ENCODE measurements at places on chromosomes 4 and X.
A peak's percentile ranks its signal among the peaks of the same experiment; 100 is the strongest.

GRCh38 chrX:11321986-11322385 is 28.8 kb downstream of the AMELX start:
- DNase-seq, result no peak

GRCh38 chr4:108620101-108620932 is at the start of gene RPL34:
RPL34 (plus strand) TSS chr4:108620576; CDS start chr4:108621960, 1,384 bp downstream.
- DNase-seq, result peak; percentile 99

DNA sequence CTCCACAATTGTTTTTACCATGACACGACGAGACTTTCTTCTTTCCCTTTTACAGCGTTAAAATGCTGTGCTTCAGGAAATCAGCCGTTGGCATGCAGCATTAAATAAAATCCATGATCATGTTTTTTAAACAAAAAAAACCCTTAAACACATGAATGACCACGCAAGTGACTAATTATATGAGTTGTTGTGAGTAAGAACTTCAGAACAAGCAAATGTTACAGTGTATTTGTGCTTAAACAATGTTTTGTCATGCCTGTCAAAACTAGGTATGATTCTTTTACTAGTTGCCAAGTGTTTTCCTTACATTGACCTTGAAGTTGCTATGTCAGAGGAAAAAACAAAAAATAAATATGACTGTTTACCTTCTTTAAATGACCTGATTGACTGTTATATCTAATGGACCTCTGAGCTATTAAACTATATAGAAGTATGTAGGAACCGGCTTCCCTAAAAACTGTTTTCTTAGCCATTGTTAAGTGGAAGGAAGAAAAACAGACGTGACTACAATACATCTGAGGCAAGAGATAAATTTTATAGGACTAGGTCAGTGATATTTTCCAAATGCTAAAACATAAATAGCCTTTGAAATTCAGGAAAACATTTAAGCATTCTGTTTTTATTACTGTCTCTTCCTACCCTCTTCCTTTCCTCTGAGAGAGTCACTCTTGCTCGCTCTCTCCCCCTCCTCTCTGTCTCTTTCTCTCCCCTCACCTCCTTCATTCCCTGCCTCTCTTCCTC is 197.1 kb downstream of the PALLD start:
- no peak for DNase-seq

GRCh38 chr4:151322570-151322969 is 2.8 kb downstream of the SH3D19 start:
- peak; percentile 31 for DNase-seq

DNA sequence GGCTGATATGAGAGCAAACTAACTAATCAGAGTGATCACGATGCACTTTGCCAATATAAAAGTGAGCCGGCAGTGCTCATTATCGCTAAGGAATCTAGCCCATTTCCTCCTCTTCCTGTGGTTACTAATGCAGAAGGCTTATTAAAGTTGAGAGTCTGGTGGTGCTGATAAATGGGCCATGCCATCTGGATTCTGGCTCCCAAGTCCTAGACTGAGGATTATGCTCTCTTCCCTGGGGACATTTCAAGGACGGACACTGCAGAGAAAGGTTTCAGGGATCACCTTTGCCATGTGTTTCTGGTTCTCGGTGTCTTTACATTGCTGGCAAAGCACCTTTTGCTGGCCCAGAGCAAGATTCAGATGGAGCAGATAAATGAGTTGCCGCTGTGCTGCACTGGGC is 85.3 kb downstream of the RTL5 start:
- no peak for DNase-seq

GRCh38 chr4:56701161-56701480 is 20.0 kb upstream of the HOPX start:
- no peak for DNase-seq

DNA sequence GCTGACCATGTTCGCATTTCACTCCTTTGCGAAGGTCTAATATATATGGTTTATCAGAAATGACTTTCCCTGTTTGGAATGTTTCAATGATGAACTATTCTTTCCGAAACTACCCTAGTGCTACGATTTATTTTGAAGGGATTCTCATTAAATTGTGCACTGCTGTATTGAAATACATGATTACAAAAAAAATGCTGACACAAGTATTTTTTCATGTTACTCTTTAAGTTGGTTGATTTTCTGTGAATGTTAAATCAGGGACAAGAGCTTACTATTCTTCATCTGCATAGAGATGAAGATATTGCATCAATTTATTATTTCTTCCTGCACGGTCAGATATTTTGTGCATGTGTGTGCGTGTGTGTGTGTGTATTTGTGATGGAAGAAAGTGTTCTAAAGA is 731.5 kb upstream of the AGA start:
- DNase-seq, result no peak

GRCh38 chrX:55796496-55796895 is 78.9 kb downstream of the RRAGB start:
- no peak for DNase-seq

GRCh38 chr4:118964891-118965411 is 76.3 kb downstream of the SYNPO2 start:
- peak; percentile 83 for DNase-seq

DNA sequence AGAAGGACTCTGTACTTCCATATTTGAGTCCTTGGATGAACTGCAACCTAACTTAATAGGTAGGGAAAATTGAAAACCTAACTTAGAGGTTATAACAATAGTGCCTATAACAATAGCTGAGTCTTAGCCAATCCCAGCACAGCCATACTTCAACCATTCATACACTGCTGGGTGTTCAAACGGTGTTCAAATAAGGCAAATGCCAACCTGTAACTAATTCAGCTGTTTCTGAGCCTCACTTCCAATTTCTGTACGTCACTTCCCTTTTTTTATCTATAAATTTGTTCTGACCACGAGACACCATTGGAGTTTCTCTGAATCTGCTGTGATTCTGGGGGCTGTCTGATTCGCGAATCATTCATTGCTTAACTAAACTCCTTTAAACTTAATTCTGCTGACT is 9.6 kb upstream of the GRSF1 start:
- no peak for DNase-seq

All from esophagus muscularis mucosa (tissue), 4 donors.